ENCODE measurements at places on chromosomes 2 and 18.

DNA sequence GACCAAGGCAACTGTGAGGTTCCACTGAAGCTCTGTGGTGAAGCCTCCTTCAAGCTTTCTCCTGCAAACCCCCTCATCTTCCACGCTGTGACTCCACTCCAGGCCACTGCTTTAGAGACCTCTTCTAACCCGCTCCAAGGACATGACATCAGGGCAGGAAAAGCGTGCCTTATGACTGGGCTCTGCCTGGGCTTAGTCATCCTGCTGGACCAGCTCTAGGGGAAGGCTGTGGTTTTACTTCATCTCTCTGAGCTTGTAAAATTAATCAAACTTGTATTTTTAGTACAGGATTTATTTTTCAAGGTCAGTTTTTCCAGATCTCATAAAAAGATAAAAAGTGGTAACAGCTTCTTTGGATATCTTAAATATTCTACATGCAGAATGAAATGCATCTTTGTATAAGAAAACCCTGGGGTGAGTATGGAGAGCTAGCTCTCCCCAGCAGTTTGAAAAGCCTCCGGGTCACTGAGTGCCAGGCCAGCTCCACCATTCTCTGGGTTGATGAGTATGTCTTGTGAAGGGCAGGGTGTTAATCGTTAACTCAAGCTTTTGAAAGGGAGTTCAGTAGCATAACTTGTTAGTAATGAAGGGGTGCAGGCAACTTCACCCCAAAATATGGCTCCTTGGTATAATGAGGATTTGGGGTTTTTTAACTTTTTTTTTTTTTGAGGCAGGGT lies 33.1 kb upstream of the YPEL5 start:
- no peak for DNase-seq

DNA sequence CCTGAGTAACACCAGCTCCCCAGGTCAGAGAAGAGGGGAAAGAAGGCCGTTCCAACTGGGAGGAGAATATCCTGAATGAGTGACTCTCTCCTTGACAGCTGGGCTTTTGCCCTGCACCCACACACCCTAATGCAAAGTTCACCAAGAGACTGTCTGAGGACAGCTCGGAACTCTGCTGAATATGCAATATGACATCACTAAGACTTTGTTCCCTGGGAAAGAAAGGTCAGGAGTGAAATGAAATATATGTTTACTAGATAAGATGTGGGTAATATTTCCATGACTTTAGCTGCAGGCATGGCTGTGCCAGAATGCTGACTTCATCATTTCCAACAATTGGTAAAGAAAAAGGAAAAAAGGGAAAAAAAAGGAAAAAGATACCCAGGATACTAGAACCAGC lies 488.2 kb upstream of the RAB6C start:
- no peak for DNase-seq

DNA sequence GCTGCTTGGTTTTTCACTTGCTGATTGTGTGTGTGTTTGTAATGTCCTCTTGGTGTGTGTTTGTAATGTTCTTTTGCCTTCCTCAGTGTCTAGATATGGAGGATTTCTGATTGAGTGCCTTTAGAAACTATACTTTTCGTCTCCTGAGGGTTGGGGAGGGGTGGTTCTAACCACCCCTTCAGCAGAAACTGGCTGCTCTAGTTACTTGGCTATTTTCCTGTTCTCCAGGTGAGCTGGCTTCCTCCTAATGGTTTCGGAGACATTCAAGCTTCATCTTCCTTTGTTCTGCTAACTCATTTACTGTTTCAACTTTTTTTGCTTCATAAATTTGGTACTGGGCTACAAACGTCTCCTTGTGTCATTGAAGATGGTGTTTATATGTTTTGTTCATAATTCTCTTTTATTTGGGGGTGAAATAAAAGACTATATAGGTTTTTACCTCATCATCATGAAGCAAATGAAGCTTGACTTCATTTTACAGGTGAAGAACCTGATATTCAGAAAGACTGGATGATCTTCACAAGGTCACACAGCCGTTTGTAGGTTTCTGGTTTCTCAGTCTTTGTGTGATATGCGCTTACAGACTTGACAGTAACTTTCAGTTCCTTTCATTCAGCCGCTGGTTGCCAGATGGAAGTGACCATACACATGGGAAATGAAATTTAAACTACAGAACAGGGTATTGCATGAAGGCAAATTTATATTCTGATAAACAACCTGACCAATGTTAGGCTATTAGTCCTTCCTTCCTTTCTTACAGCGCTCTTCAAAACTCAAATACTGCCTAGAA lies 238.5 kb downstream of the GALR1 start:
- no peak for DNase-seq

GRCh38 chr2:3316456-3317276 lies 61.0 kb downstream of the EIPR1 start:
- DNase-seq: no peak

GRCh38 chr2:149225446-149225845 lies 104.9 kb upstream of the LYPD6 start:
- no peak for DNase-seq

GRCh38 chr2:186697536-186697935 lies 3.7 kb downstream of the FAM171B start:
- DNase-seq: no peak

- DNase-seq: peak; percentile 77
These were observed 1.8 kb upstream of the RNPEPL1 start for GRCh38 chr2:240566203-240567136.

- no peak for DNase-seq
These were observed 116.7 kb upstream of the CHST9 start for GRCh38 chr18:27301615-27302378.

- no peak for DNase-seq
These were observed 5.7 kb upstream of the EFR3B start for GRCh38 chr2:25036221-25036559.

DNA sequence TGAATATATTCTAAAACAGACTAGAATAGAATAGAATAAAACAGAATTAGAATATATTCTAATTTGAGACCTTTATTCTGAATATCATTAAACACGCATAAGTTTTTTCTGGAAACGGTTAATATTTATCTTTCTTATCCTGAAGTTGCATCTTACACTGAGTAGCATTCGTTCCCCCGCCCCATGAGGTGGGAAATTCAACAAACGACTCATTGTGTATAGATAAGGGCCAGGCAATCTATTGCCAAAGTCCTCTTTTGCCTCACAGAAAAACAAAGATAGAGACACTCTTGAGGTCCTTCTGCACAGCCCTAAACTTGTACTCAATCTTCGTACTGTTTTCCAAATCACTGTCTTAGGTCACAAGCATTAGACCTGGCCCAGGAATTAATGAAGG lies 98.1 kb downstream of the COL6A3 start:
- no peak for DNase-seq

- no peak for DNase-seq
These were observed 160.0 kb downstream of the PTGR3 start for GRCh38 chr18:75048776-75049454.

- DNase-seq: no peak
These were observed 154.8 kb upstream of the FHL2 start for GRCh38 chr2:105553538-105554196.

- no peak for DNase-seq
These were observed 359.3 kb downstream of the CMPK2 start for GRCh38 chr2:6506361-6506794.

- DNase-seq: no peak
These were observed 45.2 kb downstream of the GAREM1 start for GRCh38 chr18:32425466-32425865.

- no peak for DNase-seq
These were observed 61.9 kb upstream of the HK2 start for GRCh38 chr2:74772046-74772445.

- DNase-seq: no peak
These were observed 12.5 kb upstream of the ITGA4 start for GRCh38 chr2:181444654-181445053.

- DNase-seq: peak; percentile 78
These were observed at the start of gene VAMP5 for GRCh38 chr2:85584354-85584856. Gene VAMP5, plus strand, starts transcription at chr2:85584431. Its CDS starts 60 bp downstream, at chr2:85584491.

- no peak for DNase-seq
These were observed 143.6 kb downstream of the ALPK2 start for GRCh38 chr18:58484989-58485981.

GRCh38 chr2:107553539-107553938 lies 273.2 kb upstream of the RGPD4 start:
- DNase-seq: no peak

DNA sequence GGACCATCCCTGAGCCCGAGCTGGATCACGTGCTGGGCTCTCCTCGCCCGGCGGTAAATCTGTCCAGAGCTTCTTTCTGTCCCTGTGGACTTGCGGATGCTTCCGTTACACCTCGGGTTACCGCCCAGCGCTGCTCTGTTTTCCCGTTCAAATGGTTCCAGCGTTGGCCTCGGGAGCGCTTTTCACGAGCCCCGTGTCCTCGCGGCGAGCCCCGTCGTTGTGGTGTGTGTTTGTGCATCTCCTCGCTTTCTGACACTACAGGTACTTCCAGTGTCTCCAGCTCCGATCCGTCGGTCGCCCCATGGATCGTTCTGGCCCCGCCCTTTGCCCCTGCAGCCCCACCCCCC lies 77.4 kb downstream of the RTP5 start:
- no peak for DNase-seq

GRCh38 chr2:26438926-26439325 lies 37.2 kb downstream of the DRC1 start:
- no peak for DNase-seq

DNA sequence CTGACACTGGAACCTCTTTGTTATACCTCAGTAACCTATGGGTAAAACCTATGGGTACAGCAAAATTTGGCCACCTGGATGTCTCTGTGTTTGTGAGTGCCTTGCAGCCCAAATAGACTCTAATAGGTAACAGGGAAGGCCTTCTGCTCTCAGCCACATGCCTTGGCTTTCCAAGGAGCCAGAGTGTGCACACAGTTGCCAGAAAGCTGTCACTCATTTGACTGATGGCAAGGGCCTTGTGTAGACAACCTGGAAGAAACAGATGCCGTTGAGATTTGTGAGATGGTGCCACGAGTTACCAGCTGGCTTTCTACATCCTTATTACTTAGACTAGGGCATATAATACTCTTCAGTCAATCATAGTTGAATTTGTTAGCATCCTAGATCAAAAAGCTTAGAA lies 90.1 kb upstream of the RAB12 start:
- DNase-seq: no peak

- no peak for DNase-seq
These were observed 10.5 kb downstream of the CYTIP start for GRCh38 chr2:157433394-157433793.

GRCh38 chr2:197152451-197153228 lies 157.9 kb downstream of the ANKRD44 start:
- DNase-seq: no peak

GRCh38 chr2:112160283-112161250 lies 22.4 kb downstream of the FBLN7 start:
- DNase-seq: no peak

GRCh38 chr2:55518841-55519165 lies 715 bp upstream of the CFAP36 start:
- DNase-seq: no peak

- DNase-seq: no peak
These were observed 154.8 kb downstream of the ZNF236 start for GRCh38 chr18:76977108-76977621.

- DNase-seq: no peak
These were observed 333.1 kb downstream of the ZNF516 start for GRCh38 chr18:76161983-76162382.

GRCh38 chr2:159971365-159972152 lies 90.9 kb downstream of the PLA2R1 start:
- DNase-seq: no peak

GRCh38 chr2:100202567-100202966 lies 60.2 kb upstream of the AFF3 start:
- no peak for DNase-seq

DNA sequence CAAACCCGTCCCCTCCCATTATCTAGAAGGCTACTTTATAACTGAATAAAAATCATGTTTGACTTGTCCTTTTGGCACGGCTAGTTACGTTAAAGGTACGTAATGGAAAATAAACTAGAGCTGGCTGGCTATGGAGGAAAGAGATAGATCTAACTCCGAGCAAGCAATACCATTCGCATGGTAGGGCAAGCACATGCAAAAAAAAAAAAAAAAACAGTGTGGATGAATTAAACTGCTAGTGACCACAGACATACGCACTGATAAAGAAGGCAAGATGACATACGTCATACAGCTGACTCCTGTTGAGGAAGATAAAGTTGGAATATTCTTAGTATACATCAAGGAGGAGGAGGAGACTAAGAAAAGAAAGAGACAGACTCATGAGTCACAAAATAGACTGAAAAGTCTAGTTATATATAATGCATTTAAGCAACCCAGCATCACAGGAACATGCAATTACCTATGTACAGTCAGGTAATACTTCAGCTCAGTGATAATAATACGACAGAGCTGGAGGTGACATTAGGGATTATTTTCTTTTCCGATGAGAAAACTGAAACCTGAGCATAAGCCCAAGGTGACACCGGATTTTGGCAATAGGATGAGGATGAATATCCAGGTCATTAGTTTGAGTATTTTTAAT lies 37.9 kb upstream of the NARS1 start:
- no peak for DNase-seq

GRCh38 chr2:201208563-201209252 lies 25.8 kb downstream of the CASP10 start:
- DNase-seq: no peak

Data from GM12892 (cell line).